Calu3 (cell line): ENCODE measurements at places on chromosomes 6 and 20.
A peak's percentile ranks its signal among the peaks of the same experiment; 100 is the strongest.

- DNase-seq: no peak
Observed at GRCh38 chr6:114377881-114378280, 35.1 kb upstream of the HS3ST5 start.

DNA sequence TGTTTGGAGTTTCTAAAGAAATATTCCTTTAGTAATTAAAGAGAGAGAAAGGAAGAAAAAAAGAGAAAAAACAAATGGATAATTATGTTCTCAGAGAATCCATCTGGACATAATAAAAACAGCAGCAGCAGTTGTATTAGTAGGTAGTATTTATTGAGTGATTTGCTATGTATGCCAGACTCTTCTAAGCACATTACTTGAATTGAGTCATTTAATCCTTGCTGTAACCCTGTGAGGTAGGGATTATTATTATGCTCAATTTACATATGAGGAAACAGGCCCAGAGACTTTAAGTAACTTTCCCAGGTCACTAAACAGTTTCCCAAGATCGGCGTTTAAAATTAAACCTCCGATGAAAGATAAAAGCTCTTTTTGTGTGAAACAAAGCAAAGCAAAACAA, 238.8 kb downstream of the TSHZ2 start:
- DNase-seq: no peak

GRCh38 chr20:12414446-12415274, 497.0 kb downstream of the BTBD3 start:
- no peak for DNase-seq

DNA sequence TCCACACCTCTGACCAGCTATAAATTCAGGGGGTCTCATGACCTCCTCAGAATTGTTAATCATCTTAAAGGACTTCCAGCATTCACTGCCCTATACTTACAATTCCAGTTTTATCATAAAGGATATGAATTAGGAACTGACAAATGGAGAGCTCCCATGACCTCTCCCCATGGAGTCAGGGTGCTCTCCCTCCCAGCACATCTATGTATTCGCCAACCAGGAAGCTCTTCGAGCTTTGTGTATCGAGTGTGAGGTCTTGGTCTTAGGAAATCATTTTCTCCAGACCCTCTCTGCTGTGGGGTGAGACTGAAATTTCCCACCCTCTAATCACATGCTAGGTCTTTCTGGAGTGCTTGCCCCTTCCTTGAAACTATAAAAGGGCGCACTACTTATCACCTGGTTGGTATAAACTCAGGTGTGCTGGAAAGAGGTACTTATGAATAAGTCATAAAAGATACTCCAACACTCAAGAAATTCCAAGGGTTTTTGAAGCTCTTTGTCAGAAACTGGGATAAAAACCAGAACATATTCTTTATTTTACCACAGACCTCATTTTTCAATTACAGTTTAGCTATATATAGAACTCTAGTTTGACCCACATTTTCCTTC, 238.4 kb upstream of the OPRM1 start:
- no peak for DNase-seq

- DNase-seq: no peak
Observed at GRCh38 chr6:20334962-20335361, 66.7 kb upstream of the E2F3 start.

DNA sequence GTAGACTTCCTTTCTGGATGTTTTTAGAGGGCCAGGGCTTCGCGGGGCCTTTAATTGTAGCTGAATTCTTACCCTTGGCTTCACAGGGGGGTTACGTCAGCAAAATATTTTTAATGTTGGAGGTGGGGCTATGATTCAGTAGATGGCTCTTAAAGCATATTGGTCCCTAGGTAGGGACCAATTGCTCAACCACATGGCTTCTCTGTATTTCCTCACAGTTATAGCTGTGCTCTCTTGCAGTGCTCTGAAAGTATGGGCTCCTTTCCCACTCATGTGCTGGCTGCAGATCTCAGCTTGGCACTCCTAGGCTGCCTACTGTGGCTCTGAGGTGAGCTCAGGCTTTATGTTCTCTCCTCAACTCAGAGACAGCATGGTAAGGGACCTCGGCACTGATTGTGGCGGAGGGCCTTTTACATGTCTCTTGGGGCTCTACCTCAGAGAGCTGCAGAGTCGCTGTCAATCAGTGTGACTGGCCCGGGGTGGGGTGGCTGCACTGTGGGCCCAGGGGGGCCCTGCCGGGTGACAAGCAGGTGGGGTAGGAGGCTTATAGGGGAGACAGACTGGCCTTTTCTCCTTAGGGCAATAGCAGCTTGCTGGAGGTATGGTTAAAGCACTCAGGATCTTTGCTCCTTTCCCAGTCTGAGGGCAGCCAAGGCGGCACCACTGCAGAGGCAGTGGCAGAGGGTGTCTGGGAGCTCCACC, 318.0 kb downstream of the DOK5 start:
- DNase-seq: no peak

DNA sequence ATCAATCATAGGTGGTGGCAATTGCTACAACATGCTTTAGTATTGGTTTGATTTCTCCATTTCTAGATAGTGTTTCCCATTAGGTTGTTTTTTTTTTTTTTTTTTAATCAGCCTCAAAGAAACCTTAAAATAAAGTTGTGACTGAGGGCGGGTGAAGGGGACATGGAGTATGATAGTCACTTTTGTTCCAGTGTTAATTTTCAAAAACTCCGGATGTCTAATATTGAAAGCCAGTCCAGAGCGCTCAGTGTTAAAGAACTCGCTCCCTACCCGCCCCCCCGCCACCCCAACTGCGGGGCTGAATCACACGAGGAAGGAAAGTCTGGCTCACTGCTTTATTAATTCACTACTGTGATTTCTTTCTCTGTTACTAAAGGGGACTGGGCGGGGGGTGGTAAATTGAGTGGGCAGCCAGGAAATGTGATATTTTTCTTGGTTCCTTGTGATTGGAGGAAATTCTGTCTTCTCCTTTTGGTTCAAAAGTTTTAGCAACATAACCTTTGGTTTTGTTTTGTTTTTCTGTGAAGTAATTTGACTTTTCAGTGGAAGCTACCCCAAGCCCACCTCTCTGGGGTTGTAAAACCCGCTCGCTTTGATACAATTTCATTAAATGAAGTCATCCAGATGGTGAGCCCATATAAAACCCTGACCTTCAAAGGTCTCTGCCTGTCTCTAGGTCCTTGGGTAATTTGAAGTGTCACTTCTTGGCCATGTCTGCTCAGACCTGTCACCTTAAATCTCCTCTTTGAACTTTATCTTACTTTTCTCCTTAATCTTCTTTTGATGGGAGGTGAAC, 38.0 kb downstream of the TNFAIP3 start:
- DNase-seq: peak; percentile 31

- no peak for DNase-seq
Observed at GRCh38 chr6:136873748-136874147, 48.4 kb upstream of the SLC35D3 start.

- peak; percentile 85 for DNase-seq
Observed at GRCh38 chr20:5072756-5073659, 46.8 kb downstream of the PCNA start.

- DNase-seq: no peak
Observed at GRCh38 chr6:132007474-132008190, 56.5 kb upstream of the CCN2 start.

- no peak for DNase-seq
Observed at GRCh38 chr6:104771258-104771832, 88.4 kb downstream of the HACE1 start.

GRCh38 chr6:137339929-137340559, 120.9 kb upstream of the IFNGR1 start:
- DNase-seq: no peak

DNA sequence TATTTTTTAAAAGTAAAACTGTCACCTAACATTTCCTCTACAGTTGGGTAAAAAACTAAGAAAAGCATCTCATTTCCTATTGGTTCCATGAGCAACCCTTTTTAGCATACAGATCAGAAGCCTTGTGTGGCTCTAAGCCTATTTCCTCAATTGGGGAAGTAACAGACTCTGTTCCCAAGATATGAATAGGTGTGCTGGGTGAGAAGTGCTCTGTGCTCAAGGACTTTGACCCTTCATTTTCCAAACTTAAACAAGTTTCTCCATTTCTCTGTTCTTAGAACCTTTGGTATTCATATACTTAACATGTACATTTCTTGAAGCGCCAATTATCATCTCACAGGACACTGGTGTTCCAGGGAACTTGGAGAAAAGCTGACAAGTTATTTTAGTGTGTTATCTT, 24.1 kb downstream of the CARMIL1 start:
- no peak for DNase-seq

DNA sequence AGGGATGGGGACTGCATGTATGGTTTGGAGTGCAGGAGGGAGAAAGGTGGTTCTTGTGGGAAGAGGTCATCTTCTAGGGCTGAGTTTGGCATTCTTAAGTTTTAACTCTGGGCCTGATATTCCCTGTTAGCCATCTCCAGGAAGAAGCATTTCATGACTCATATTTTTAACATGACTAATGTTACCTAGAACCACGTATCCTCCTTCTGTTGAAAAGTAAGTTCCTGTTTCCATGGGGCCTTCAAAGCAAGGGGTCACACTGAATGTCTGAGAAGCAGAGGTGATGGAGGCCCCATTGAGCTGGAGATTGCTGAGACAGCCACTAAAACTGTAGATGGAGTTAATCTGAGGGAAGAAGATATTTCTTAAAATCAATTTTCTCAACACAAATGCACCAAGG, 30.2 kb downstream of the FAM229B start:
- DNase-seq: no peak

- DNase-seq: no peak
Observed at GRCh38 chr6:108068182-108068581, 6.4 kb downstream of the OSTM1 start.

- DNase-seq: no peak
Observed at GRCh38 chr6:57134954-57135353, 37.2 kb upstream of the BAG2 start.

GRCh38 chr20:62238569-62239277, 402 bp downstream of the OSBPL2 start:
- DNase-seq: peak; percentile 64
